ENCODE measurements at places on chromosomes 6 and 20. TPM values are rescaled to one million over a fixed set of nuclear protein-coding genes. Genes with fewer than 3 reads are reported as not detected.
A peak's percentile ranks its signal among the peaks of the same experiment; 100 is the strongest.

FHL5 gene
- total RNA-seq = not detected

SPATA25 gene
- total RNA-seq = 0.63 TPM

MAS1 gene
- not detected for total RNA-seq

SYNJ2 gene
- 27.8 TPM for total RNA-seq

IP6K3 gene
- not detected for total RNA-seq

C6orf132 gene
- total RNA-seq = 0.11 TPM

OLIG3 gene
- not detected for total RNA-seq

SLC22A7 gene
- total RNA-seq = not detected

SLC17A1 gene
- not detected for total RNA-seq

TMEM244 gene
- total RNA-seq = not detected

GRCh38 chr20:60589623-60590022 lies 631.4 kb downstream of the CDH26 start:
- DNase-seq = no peak

- no peak for DNase-seq
Observed at GRCh38 chr6:117890172-117890571, 16.9 kb upstream of the SLC35F1 start.

DNA sequence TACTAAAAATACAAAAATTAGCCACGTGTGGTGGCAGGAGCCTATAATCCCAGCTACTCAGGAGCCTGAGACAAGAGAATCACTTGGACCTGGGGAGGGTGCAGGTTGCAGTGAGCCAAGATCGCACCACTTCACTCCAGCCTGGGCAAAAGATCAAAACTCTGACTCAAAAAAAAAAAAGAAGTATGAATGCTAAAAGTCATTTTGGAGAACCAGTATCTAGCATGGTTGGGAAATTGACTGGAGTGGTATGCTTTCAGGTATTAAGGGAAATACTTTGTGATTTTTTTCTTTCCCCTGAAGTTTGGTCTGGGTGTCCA lies 30.1 kb downstream of the PCMT1 start:
- no peak for DNase-seq

DNA sequence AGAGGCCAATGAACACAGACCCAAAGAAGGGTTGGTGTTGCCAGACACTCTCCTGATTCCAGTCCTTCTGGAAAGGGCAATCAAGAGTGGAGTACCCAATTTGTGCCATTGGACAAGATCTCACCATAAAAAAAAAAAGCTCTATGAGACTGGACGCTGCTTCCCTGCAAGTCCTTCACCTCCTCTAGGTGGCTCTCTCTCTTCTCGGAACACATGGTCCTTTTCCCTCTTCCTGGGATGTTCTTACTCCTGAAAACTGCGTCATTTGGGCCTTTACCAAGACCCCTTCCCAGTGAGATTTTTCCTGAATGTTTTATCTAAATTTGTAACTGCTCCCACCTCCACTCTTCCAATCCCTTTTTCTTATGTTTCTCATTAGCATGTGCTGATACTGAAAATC lies 280.8 kb downstream of the FOXA2 start:
- DNase-seq = no peak

DNA sequence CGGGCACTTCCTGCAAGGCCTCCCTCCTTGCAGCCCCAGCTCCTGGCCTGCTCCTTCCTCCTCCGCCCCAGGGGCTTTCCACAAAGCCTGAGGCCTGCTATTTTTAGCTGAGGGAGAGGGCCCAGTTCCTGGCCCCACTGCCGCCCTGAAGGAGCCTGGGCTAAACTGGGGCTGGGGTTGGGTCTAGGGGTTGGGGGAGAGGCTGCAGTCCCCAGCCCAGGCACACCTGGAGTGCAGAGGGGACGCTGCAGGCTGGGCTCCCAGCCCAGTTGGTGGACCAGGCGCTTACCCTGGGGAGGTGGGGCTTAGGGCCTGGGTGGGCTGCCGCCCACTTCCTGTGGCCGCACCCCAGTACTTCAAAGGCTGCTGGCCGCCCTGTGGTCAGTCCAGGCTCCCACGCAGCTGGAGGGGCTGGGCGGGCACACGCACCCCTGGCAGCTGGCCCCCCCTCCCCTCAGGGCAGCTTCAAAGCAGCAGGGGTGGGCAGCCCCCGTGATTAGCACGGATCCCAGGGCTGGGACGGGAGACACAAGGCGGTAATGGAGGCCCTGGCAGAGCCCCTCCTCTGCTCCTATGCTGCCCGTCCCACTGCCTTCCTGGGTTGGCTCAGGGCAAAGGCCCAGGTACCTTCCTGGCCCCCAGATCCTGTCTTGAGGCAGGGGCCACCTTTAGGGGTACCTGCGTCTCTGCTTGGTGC lies 7.1 kb upstream of the ABHD16B start:
- no peak for DNase-seq

DNA sequence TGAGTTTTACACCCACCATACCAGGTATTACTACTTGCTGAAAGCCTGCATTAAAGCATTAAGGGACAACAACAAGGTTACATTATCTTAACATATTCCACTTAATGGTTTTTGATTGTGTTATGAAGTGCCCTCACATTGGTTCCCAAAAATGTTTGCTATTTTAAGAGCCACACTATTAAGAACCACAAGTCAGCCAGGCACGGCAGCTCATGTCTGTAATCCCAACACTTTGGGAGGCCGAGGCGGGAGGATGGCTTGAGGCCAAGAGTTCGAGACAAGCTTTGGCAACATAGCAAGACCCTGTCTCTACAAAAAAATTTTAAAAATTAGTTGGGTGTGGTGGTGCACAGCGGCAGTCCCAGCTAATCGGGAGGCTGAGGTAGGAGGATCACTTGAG lies 28.2 kb downstream of the ATXN1 start:
- DNase-seq = no peak

GRCh38 chr6:108896111-108896661 lies 48.0 kb downstream of the ARMC2 start:
- no peak for DNase-seq

DNA sequence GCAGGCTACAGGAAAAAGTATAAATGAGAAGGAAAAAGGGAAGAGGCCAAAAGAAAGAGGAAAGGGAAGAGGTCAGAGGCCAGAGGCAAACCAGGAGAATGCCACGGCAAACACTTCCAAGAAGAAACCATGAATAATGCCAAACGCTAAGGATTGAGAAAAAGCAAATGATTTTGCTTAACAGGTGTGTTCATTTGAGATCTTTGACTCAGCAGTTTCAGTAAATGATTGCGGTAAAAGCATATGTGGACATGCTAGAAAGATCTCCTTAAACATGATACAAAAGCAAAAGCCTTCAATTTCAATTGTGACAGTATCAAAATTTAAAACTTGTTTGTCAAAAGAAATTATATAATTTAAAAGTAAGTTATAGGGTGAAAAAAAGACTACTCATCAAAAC lies 70.6 kb downstream of the UBE3D start:
- DNase-seq = no peak

GRCh38 chr6:55448451-55448850 lies 121.2 kb downstream of the GFRAL start:
- no peak for DNase-seq

DNA sequence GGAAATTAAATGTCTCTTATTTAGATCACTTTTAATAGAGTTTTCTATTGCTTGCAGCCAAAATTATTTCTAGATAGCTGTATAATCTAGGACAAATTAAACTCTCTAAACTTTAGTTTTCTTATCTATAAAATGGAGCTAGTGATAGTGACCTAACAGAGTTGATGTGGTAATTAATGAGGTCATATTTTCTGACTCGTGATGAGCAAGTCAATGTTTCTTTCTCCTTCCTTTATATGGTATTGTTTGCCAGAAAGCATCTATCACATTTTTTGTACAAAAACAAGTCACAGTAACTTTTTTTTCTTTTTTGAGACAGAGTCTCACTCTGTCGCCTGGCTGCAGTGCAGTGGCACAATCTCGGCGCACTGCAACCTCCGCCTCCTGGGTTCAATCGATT lies 267.7 kb downstream of the FARS2 start:
- DNase-seq = no peak

DNA sequence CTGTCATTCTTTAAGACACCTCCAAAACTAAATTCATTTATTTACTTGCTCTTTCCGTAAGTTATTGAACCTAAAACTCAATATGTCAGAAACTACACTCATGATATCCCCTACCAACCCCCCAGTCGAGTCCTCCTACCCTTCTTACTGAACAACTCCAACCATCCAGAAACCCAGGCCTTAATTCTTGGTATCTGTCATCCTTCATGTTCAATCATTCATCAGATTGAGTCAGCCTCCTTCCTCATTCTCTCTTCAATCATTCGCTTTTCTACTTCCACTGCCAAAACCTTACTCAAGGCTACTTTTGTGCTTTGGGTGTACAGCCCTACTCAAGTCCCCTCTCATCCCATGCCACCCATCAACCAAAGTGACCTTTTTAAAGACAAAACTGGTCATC lies 95.7 kb downstream of the SMLR1 start:
- no peak for DNase-seq

- peak; percentile 29 for DNase-seq
Observed at GRCh38 chr20:62735331-62735821, 26.7 kb downstream of the NTSR1 start.

DNA sequence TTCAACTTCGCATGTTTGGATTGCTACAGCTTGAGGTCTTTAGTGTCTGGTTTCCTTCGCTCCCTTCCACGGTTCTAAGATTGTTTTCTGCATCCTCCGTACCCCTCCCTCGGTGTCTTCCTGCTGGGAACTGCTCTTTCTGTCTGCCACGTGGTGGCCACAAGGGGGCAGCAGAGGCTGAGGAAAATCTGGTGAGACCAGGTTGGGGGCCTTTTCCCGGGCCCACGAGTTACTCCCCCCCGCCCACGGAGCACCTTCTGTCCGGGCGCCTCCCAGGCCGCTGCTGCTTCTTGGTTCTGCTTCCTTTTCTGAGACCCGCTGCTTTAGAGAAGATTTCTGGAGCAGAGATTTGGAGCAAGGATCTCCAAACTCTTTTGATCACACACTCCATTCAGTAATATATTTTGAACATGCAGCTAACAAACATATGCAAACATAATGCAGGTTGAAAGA lies 21.1 kb upstream of the NOTCH4 start:
- peak; percentile 72 for DNase-seq

- no peak for DNase-seq
Observed at GRCh38 chr6:170193326-170193821, 97.5 kb downstream of the DLL1 start.

GRCh38 chr6:152428126-152428525 lies 209.0 kb downstream of the SYNE1 start:
- DNase-seq = no peak

- DNase-seq = no peak
Observed at GRCh38 chr6:170448751-170449630, 104.1 kb downstream of the PSMB1 start.

DNA sequence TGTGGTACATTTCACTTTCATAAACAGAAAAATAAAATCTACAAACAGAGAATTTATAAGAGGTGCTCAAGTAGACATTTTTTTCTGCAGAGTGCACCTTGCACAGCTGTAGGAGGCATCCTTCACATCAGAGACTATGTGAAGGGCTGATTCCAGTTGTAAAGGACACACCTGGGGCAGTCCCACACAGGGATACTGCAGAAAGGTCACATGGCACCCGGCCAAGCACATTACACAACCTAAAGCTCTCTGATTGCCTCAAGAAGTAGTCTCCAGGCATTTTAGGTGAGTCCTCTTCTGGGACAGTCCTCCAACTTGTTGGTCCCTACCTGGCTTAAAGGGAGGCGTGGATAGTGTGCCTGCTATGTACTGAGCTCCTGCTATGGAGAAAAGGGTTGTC lies 502.9 kb upstream of the NOX3 start:
- no peak for DNase-seq

DNA sequence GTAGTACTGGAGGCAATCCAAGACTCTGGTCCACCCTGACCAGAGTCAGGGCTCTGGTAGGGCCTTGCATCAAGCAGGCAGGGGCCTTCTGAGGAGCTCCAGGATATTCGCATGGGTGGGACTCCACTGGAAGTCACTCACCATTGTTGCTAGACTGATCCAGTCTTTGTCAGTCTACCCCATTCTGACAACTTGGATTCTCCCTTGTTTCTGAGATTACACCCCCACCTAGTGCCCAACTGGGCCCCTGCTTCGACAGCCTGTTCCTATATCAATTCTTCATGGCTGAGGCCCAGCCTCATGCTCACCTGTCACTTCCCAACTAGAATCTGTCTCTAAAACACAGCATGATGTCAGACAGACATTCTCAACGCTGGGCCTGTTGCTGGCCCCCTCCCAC lies 5.2 kb downstream of the SLC35D3 start:
- DNase-seq = no peak

DNA sequence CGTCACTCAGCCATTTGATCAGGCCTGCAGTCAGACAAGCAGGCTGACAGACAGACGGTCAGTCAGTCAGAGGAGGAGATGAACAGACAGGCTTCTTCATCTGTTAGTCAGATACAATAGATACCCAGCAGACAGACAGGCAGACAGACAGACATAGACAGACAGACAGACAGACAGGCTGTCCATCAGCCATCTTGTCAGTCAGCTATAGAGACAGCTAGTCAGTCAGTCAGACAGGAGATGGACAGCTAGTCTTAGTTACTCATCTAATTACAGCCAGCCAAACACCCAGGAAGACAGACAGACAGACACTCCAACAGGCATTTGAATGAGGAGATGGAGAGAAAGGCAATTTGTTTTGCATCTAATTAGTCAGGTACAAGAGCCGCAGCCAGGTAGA lies 36.4 kb downstream of the KCNB1 start:
- no peak for DNase-seq

DNA sequence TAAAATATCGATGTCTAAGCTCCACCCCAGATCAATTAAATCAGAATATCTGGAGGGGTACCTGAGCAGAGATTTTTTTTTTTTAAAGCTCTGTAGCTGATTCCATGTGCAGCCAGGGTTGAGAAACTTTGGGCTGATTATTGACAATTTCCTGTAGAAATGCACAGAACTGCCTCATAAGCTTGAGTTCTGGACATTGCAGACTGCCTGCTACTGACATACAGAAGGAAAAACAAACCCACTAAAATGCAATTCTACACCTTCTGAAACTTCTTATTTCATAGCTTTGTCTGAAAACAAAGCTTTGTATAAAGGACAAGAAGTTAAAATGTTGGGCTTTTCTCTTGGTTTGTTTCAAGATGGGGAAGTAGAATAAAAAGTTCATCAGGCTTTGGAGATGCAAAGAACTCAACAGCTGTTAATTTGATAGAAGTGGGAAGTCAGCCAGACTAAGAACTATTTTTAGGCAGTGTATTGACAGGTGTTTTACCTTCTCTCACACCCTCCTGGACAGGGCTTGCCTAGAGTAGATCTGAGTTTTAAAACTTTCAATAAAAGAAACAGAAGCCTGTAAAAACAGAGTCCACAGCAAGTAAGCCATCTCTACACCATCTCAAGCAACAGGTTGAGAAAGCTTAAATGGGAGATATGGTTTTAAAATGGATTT lies 147.7 kb downstream of the KCNQ5 start:
- DNase-seq = no peak

DNA sequence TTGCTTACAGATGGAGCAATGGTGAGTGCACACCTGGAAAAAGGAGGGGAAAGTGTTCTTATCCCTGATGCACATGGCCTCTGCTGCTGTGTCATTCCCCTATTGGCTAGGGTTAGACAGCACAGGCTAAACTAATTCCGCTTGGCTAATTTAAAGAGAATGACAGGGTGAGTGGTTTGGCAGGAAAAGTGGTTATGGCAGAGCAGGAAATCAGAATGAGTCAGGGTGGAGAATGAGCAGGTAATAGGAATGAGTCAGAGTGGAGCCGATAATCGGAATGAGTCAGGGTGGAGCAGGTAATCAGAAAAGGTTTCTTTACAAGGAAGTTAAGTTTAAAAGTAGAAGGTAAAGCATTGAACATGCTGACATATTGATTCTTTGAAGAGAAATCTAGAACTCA lies 355.5 kb upstream of the HTR1E start:
- no peak for DNase-seq

GRCh38 chr6:170049641-170050561 lies 241.0 kb downstream of the DLL1 start:
- DNase-seq = no peak

- DNase-seq = peak; percentile 19
Observed at GRCh38 chr6:81751388-81752083, 945 bp downstream of the TENT5A start.
